ENCODE measurements at places on chromosomes 2 and 18.

DNA sequence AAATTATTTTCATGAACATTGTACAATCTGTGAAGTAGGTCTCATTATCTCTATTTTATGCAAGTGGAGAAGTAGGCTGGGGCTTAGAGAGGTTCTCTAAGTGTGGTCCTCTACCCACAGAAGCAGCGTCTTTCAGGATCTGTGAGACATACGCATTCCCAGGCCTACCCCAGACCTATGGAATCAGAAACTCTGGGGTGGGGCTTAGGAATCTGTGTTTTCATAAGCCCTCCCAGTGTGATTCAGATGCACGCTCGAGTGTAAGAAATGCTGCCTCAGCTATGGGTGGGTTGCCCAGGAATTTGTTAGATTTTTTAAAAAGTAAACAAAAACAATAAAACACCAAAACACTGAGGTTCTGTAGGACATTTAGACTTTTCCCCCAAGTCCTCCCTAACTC lies 14.8 kb upstream of the ZAP70 start:
- DNase-seq, result no peak

DNA sequence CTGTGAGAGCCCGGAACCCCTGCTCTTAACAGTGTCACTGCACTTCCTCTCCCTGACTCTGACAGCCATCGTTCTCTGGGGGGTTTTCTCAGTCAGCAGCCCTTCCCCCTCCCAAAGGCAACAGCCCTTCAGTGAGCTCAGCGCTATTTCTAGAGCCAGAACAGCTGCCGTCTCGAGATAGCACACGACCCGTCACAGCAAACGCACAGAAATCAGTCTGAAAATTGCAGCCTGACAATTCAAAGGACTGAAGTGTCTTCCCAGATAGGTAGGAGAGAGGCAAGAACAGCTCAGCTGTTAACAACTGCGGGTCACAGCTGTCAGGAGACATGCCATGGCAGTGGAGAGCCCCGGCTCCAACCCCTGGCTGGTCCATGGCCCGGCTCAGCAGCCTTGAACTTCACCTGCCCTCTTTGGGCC lies 45.4 kb downstream of the ST8SIA5 start:
- DNase-seq, result no peak

- no peak for DNase-seq
Measured at GRCh38 chr2:118658596-118659198, 188.8 kb downstream of the EN1 start.

DNA sequence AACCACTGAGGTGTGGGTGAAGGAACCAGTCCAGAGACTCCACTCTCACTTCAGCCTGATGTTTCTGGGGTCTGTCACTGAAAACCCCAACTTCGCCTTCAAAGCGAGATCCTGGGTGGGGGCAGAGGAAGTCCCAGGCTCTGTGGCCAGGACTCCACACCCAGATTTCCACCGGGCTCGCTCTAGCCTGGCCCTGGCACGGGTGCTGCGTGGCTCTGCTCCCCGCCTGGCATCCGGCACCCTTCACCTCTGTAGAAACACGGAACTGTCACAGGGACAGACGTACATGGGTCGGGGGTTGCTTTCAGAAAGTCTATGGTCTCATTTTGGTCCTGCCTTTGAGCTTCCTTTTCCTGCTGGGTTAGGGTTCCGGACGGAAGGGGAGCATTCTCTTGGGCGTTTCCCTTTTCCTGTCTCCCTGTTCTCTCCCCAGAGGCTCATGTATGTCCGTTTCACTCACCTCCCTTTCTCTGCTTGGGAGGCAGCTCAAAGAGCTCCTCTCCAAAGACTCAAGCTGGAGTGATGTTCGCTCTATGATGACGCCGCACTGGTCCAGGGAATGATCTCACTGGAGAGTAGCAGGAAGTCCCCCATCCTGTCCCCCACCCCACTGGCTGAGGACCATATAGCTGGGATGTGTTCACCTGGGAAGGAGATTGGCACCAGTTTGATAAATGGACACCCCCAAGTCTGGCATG lies 41.5 kb downstream of the ODC1 start:
- no peak for DNase-seq

GRCh38 chr2:39437522-39438296 lies 624 bp upstream of the MAP4K3 start:
- no peak for DNase-seq

DNA sequence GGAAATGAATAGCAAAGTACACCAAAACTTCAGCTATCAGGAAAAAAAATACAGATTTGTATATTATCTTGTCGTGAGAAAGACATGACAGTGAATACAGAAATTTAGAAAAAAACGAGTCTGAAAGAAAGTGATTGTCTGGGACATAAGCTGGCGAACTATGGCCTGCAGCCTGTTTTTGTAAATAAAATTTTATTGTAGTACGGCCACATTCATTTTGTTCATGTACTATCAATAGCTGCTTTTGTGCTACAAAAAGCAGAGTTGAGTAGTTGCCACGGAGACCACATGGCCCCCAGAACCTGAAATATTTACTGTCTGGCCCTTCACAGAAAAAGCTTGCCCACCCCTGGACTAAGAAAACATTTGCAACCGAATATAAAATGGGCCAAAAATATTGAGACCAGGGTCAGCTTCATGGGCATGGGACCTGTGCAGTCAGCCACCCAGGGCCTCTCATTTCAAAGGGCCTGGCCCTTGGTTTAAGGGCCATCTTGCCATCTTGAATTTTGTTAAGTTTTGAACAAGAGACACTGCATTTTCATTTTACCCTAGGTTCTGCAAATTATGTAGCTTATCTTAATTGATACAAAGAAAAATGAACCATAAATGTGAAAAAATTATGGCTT lies 17.9 kb downstream of the ANTXR1 start:
- no peak for DNase-seq

GRCh38 chr2:70753902-70754301 lies 14.1 kb downstream of the ADD2 start:
- DNase-seq, result no peak

- DNase-seq, result no peak
Measured at GRCh38 chr2:231930593-231931281, 4.5 kb upstream of the NPPC start.

- DNase-seq, result no peak
Measured at GRCh38 chr18:21831413-21831831, 90.8 kb downstream of the MIB1 start.

DNA sequence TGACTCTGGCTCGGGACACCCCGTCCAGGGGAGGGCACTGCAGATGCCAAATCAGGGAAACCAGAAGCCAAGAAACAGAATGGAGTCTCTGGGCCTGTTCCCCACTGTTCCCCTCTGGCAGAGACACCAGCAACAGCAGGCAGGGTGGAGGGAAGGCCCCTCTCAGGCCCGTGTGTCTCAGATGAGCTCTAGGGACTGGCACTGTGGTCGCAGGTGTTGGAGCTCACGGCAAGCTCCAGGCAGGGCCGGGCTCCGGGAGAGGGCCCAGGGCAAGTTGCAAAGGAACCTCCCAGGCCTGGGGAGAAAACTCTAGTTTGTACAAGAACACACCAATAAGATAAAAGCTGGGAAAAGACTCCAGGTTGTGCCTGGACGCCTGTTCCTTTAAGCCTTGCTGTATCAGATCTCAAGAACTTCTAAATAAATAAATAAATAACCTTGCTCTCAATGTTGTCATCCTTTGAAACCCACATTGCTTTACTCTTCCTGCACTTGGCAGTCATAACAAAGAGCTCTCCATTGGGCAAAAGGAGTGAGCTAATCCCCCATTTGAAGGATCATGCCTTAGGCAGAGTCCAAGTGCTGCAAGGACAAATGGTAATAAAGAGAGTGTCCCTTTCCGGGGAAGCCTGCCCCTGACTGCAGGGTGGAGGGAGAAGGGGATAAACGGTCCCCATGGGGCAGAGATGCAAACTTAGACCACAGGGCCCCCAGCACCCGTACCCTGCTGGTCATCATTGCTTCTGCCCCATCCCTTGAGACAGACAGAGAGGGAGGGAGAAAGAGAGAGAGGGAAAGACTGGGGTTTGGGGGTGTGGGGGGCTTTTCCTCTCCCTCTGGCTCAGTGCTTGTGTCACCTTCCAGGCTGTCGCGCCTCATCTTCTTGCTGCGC lies 33.3 kb downstream of the CNGA3 start:
- DNase-seq, result no peak

DNA sequence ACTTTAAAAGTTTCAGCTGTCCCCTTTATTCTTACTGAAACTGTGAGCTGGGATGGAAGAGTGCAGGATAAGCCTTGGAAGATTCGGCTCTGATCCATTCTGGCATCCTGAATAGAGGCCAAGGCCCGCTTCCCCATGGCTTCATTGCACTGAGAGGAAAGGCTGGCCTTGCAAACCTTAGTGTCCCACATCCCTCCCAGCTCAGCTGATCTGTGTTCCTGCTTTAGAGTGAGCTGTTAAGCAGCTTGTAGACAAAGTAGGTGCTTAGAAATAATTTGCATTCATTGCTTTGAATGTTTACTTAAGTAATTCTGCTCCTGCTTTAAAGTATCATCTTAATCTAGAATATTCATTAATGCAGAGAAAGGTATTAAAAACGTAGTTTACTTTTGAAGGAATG lies 169.6 kb upstream of the BOD1L2 start:
- no peak for DNase-seq

DNA sequence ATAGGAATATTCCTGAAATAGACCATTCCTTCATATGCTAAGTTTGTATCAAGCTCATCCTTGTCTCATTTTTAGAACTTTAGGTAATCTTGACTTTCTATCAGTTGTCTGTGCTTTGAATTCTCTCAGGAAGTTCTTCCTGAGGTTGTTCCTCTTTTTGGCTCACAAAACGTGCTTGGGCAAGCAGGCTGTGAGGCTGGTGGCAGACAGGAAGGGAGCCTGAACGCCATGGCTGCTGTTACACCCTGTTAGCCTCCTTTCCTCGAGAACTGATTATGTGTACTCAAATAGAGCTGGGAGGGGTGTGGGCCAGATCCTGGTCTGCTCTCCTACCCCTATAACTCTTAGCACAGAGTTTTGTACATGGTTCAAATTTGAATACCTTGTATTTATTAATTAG lies 136.4 kb upstream of the CELF4 start:
- no peak for DNase-seq

- no peak for DNase-seq
Measured at GRCh38 chr2:45269149-45269793, 260.0 kb upstream of the SIX2 start.

DNA sequence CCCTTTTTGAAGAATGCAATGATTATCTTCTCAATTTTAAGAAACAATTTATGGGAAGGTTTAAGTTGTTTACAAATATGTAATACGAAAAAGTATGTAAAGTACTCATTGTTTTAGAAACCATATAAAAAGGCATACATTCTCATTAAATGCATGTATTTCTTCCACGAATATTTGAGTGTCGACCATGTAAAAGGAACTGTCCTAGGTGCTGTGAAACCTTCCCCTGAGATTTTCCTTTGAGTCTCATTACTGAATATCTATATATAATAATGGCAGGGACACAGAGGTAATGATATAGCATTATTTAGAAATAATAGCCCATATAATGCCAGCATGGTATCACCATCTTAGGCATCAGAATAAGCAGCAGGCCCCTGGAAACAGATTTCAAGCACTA lies 239.3 kb downstream of the ERBB4 start:
- no peak for DNase-seq

All from stimulated activated CD4-positive, alpha-beta T cell treated with anti-CD3 and anti-CD28 coated beads, Interleukin-12 subunit alpha, Interleukin-12 subunit beta, amount 100 ng/mL, for 48 hours (primary cell).